Cardiac fibroblast (primary cell): ENCODE measurements at places on chromosomes 5 and 9.

GRCh38 chr9:122261469-122261881 lies 3.2 kb downstream of the RBM18 start:
- DNase-seq: peak; percentile 95

DNA sequence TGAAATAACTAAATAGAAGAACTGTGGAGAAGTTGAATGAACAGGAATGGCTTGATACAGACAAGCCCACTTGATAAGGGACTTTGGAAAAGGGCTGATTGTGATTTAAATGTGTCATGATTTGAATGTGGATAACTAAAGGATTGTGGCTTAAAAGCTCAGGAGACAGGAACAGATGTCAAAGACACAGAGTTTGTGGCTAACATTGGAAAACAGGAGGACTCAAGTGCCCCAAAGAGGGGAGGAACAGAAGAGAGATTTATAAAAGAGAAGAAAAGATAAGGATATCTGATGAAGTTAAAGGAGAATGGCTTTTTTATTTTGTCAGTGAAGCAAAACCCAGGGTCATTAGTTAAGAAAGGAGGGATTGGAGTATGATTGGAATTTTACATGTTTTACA lies 124.2 kb upstream of the TRPM3 start:
- DNase-seq: no peak

DNA sequence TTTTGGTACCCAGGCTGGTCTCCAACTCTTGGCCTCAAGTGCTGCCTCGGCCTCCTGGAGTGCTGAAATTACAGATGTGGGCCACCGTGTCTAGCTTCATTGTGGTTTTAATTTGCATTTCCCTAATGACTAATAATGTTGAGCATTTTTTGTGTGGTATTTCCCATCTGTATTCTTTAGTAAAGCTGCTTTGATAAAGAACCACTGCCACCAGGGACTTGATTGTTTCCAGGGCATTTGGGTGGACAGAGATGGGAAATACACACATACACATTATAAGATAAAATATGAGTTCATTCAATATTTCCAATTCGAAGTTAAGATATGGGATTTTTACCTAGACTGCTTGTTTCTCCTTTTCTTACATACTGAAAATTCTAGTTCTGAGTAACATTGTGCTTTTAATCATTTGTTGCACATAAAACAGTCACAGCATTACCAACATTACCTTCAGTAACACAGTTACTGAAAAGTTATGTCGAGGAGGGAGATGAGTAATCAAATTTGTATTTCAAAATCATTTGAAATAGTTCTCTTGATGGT lies 28.9 kb downstream of the HABP4 start:
- DNase-seq: peak; percentile 31

- no peak for DNase-seq
Measured at GRCh38 chr5:142276517-142276916, 48.3 kb downstream of the SPRY4 start.

DNA sequence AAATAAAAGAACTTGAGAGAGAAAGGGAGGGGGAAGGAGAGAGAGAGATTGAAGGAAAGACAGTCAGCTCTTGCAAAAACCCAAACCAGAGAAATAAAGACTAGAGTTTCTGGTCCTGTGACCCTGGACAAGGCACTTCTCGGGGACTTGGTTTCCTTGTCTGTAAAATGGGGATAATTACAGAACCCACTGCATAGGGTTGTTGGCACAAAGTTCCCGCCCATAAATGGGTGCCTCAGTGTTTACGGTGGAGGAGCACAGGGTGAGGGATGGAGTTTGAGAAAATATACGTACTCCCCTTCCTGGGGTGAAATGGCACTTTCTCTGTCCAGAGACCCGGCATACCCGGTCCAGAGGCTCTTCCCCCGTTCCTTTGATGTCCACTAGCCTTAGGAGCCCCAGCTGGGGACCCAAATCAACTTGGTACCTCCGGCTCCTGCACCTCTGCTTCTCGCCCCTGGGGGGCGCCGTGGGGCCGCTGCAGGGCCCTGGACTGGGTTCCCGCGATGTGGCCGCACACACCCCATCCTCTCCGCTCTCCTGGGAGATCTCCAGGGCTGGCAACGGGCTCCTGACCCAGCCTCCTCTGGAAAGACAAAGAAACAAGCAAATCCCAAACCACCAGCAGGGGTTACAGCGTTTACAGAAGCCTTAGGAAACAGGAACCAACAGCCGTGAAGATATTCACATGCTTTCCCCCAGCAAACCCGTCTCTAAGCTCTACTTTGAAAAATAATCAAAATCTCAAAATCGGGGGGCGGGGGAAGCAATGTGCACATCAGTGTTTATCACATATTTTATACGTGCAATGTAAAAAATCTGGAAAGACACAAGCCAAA lies 26.3 kb downstream of the PTGES start:
- peak; percentile 80 for DNase-seq

DNA sequence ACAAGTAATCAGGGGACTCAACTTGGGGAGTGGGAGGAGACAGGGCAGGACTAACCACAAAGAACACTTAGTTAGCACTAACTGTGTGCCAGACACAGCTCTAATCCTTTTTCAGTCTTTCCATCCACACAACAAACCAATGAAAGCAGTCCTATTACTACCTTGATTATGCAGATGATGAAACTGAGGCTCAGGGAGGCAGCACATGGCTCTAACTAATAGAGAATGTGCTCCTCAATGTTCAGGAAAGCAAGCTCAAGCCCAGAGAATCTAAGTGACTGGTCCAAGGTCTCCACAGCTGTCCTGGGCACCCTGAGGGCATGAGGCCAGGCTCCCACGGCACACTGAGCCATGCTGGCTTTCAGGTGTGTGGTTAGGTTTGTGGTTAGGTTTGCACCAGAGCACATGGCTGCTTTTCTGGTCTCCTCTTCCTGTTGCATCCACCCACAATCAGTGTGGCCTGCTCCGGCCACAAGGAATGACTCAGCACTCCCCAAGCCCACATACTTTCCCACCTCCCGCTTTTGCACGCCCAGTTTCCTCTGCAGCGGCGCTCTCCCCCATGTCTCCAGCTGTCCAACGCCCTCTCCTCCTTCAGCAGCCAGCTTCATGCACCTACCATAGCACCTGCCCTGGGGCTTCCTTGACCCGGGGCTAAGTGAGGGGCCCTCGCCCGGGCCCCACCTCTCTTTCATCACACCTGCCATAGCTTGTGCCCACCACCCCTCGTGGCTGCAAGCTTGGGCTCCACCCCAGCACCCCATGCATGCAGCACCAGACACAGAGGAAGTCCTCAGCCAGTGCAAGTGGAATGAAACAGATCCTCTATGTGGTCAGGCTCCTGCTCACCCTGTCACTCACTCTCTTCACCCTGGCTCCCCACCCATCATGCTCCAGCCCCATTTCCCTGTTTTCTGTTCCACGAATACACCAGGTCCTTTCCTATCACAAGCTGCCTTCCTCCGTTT lies 133.1 kb downstream of the GABBR2 start:
- peak; percentile 76 for DNase-seq

DNA sequence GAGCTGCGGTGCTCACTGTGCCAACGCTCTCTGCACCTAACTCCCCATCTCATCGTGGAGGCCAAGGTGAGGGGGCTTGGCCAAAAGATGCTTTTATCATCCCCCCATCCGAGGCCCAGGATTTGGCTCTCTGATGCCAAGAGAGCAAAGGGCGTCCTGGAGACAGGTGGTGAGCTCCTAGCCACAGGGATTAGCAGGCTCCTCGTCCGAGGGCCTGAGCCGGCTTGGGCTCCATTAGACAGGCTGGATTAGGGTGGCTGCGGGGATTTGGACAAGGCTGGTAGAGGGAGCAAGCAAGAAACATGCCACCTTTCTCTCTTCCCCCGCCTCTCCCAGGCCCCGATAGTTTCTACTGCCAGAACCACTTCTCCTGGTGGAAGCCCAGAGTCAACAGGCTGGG lies 1.0 kb upstream of the GRM6 start:
- no peak for DNase-seq

- DNase-seq: peak; percentile 56
Measured at GRCh38 chr5:14142202-14142826, 828 bp upstream of the TRIO start.

DNA sequence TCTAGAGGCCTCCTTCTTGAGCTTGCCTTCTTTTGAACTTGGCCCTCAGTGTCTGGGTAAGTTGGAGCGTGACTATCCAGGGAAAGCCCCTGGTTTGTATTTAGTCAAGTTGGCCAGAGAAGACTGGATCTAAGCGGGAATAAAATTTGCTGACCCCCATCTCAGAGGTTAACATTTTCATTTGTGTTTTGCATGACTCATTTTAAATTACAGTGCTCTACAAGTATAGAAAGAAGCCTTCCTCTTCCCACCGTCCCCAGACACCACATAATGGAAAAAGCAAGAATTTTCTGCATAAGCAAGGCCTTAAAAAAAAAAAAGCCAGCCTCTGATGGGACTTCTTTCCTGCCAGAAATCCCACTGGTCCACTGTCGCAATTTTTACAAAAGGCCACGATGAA lies 27.2 kb downstream of the PIK3R1 start:
- peak; percentile 82 for DNase-seq

- DNase-seq: peak; percentile 42
Measured at GRCh38 chr9:18928711-18929110, 104.3 kb downstream of the SAXO1 start.

GRCh38 chr9:15211160-15211814 lies 95.7 kb downstream of the TTC39B start:
- DNase-seq: peak; percentile 89

DNA sequence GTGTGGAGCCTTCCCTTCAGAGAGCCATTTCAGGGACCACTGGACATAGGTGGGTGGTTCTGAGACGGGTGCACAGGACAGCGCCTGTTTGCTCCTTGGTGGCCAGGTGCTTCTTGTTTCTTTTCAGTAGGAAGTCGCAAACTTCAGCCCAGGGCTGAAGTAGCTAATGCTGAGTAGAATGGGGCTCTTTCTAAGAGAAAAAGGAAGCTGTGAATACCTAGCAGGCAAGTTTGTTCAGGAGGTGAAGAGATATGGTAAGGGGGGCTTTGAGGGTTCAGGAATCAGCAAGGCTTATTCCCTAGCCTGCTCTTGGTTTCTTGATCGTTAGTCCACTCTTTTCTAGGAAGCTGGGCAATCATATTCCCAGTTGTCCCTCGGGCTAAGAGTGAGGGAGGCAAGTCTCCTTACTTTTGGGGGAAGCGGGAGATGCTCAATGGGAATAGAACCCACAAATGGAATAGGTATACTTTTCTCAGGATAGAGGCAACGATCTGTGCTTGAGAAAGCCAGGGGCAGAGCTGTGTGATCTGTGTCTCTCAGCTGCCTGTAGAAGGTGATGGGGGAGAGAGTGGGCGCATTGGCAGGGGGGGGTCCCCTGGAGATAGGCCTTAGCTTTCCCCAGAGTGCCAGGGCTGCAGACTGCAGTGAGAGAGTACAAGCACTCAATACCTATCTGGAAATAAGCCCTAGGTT lies 1.9 kb upstream of the PURA start:
- DNase-seq: no peak

DNA sequence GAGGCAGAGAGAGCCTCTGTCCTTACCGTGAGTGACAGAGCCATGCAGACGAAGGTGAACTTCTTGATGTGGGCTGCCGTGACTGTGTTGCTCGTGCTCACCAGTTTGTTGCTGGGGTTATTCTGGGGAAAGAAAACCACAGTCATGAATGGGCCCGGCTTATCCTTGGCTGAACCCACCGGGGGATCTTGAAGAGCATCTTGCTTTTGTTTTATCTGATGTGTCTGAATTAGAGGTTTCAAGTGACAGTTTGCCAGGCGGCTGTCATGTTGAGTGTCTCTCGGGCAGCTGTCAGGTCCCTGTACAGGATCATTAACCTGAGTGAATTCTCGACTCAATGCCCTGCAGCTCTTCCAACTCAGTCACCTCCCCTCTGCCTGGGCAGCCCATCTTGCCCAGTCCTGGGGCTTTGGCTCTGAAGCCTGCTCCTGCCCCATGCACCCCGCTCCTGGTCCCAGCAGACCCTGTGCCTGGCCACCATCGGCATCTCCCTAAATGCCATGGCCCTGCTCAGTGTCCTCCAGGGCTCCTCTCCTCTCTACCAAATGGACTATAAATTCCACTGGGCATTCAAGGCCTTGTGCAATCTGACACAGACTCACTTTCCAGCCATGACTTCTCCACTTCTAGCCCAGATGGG lies 77.4 kb downstream of the OTULIN start:
- no peak for DNase-seq

DNA sequence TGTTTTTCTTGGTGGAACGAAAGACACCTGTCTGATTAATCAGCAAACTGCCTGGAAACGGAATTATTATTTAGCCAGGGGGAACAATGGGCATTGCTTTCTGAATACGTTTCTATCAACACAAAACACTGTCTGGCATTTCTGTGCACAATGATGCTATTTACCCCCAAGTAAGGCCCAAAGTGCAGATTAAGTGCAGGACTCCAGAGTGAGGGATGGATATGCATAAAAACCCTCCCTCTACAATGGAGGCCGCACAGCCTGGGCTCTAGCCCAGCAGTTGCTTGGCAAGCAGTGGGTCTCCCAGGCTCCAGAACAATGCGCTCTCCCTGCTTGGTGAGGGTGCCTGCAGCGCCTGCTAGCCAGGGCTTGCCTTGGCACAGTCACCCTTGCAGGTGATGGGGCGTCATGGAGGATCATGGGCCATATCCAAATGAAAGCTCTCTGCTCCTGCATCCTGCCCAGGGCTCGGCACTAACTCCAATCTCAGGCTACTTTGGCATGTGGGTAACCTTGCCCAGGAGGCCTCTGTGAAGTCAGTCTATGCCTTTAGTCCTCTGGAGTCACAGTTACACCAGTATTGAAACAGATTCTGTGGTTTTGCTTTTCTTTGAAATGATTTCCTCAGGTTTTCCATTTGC lies 11.5 kb upstream of the SPATA24 start:
- no peak for DNase-seq

GRCh38 chr9:89548071-89548638 lies 50.2 kb upstream of the SEMA4D start:
- no peak for DNase-seq

GRCh38 chr5:103425686-103426454 lies 136.7 kb downstream of the NUDT12 start:
- peak; percentile 69 for DNase-seq

- no peak for DNase-seq
Measured at GRCh38 chr9:7973123-7973522, 173.5 kb upstream of the DMAC1 start.

DNA sequence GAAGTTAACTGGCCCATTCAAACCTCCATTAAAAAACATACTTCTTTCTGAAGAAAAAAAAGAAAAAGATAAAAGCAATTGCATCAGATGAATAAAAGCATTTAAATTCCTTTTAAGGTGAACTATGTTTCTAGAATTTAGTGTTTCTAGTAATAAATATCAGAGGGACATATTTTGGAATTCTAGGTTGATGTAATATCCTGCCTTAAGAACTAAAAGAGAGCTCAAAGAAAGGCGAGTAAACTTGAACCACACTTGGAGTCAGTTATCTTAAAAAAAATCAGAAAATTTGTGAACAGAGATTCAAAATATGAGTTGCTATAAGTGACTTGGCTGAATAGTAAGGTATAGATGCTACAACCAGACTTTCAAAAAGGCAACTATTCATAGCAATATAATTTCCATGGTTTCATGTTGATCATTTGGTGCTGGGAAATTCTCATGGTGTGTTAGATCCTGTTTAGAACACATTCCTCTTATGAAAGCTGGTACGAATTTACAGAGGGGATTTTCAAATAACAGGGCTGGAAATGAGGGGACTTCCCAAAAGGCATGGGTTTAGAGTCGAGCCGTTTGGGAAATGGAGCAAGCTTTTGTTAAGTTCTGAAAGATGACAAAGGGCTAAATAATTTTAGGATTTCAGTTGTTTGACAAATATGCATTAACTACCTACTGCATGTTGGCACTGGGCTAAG lies 37.6 kb upstream of the RAI14 start:
- no peak for DNase-seq
